ENCODE measurements at places on chromosomes 6 and 20.

GRCh38 chr6:11442495-11442894, 95.1 kb upstream of the TMEM170B start:
- no peak for DNase-seq

DNA sequence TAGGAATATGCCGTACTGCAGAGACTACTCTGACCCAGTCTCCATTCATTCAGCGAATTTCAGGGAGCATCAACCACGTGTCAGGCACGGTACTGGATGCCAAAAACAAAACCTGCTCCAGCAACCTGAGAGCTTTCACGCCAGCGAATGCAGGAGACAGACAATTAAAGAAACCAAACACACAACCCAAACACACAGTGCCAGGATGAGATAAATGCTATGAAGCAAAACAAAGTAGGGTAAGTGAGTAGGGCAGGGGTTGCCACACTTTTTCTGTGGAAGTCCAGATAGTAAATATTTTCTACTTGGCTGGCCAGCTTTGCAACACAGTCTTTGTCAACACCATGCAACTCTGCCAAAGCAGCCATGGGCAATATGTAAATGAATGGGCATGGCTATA, 10.0 kb downstream of the MOCS1 start:
- no peak for DNase-seq

DNA sequence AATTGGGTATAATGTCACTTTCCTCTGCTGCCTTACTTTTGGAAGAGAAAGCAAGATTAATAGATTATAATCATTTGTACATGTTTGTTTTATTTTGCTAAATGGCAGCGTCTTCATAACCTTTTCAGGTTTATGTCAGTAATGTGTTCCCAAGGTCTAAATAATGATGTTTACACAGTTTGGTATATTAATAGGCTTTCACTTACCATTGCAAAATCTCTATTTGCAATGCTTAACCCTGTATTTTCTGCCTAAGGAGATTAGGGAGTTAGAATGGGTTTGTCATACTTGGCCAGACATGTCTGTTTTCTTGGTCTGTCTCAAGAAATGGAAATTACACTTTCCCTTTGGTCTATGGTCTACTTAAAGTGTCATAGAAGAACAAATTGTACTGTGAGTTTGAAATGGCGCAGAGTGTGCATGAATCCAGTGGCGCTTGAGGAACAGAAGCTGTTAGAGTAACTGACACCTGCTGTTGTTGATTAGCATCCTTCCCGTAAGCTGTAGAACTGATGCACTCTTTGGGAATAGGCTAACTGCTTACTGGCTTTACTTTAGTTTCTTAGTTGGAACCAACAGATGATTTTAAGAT, 261.1 kb downstream of the SAMD5 start:
- DNase-seq, result no peak

- no peak for DNase-seq
These were observed 132.8 kb downstream of the PHACTR3 start for GRCh38 chr20:59737073-59737666.

DNA sequence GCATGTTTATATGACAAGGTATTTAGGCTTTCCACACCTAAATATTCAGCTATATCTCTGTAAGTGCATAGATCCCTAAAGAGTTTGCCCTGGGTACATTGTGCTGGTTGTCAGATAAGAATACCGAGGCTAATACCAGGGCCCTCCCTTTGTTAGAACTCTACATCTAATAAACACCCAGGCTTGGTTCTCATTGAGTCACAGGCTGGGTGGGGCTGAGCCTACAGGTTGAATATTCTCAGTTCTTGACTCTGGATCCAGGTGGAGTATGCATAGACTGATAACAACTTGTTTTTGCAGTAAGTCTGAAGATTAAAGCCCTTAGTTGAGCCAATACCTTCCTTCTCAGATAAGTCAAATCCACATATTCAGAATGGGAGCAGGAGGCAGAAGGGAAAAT, 312.2 kb upstream of the FLRT3 start:
- DNase-seq, result no peak
